Stimulated activated CD4-positive, alpha-beta T cell treated with anti-CD3 and anti-CD28 coated beads, Interleukin-15, amount 100 ng/mL, for 1 hour (primary cell): ENCODE measurements at places on chromosomes 5 and 9.

GRCh38 chr9:125968714-125969374 lies 221.7 kb downstream of the PBX3 start:
- no peak for DNase-seq

GRCh38 chr9:79390077-79390698 lies 181.6 kb upstream of the TLE4 start:
- no peak for DNase-seq

DNA sequence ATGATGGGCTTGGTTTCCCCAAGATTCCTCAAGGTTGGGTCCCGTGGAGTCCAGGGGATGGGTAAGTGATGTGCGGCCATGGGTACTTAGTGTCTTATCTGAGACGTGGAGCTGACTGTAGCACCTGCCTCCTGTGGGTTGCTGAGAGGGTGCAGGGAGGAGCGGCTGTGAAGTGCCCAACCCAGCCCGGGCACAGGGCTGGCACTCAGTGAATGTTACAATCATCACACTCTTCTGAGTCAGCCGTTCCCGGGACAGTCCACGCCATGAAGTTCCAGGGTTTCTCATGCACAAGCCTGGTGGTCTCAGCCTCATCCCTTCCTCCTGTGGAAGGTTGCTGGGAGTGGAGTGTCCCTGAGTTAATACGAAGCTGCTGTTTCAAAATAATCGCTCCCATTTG lies 29.1 kb downstream of the NTNG2 start:
- DNase-seq = no peak

DNA sequence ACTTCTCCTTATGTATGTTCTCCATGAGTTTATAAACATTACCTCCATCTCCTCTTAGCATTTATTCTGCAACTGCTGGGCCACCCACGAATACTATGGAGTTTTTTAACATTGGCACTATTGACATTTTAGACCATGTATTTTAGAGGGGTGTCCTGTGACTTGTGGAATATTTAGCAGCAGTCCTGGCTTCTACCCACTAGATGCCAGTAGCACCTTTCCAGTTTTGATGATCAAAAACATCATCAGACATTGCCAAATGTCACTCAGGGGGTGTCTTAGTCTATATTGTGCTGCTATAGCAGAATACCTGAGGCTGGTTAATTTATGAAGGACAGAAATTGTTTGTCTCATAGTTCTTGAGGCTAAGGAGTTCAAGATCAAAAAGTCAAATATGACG lies 187.5 kb upstream of the RORB start:
- DNase-seq = no peak

DNA sequence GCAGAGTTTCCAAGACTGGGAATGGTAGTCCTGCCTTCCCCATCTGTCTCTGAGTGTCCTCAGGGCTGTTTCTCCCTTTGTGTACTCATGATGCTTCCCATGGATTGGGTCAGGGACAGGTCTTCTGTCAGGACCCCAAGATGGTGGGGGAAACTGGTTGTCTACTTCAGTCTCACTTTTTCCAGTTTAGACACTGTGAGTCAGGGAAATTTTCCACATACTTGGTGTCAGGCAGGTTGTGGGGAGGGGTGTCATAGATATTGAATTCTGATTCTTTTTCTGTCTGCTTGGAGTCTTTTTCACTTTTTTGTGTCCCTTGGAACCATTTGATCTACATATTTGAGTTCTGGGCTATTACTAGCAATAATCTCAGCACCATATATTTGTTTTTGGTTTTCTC lies 10.3 kb downstream of the POLK start:
- no peak for DNase-seq

- DNase-seq = no peak
These were observed 134.1 kb downstream of the SEMA6A start for GRCh38 chr5:116440457-116441001.

- DNase-seq = no peak
These were observed 106.8 kb downstream of the PDE6A start for GRCh38 chr5:149837680-149838269.

- no peak for DNase-seq
These were observed 341.4 kb downstream of the RAB3C start for GRCh38 chr5:58924306-58924705.

DNA sequence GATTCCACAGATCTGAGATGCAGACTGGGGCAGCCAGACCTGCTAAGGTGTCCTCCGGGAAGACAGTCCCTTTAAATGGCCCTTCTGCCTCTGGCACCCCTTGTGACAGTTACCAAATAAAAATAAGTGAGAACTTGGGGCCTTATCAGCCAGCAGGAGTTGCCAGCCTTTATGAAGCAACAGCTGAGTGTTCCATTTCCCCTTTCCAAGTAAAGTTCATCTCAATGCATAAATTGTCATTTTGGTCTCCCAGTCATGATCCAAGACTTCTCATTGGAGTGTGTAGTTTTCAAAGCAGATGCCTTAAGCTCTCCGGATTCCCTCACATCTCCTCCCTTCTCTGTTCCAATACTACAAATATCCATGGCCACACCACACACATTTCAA lies 4.1 kb downstream of the PTCH1 start:
- no peak for DNase-seq

DNA sequence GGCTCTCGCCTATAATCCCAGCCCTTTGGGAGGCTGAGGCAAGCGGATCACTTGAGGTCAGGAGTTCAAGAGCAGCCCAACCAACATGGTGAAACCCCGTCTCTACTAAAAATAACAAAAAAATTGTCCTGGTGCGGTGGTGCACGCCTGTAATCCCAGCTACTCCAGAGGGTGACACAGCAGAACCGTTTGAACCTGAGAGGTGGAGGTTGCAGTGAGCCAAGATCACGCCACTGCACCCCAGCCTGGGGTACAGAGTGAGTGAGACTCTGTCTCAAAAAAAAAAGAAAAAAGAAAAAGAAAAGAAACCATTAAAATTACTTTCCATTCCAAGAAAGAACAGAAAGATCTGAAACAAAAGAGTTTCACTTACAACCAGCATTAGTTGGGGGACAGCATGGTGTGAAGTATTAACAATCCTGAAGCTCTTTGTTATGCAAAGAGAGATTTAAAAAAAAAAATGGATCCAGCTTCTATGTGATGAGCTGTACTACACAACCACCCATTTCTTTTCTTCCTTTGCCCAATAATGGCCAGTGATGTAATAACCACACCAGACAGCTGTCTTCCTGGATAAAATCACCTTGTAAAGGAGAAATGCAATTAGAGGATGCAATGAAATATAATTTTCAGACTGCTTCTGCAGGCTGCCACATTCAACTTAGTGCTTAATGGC lies 76.9 kb downstream of the MED27 start:
- DNase-seq = no peak

DNA sequence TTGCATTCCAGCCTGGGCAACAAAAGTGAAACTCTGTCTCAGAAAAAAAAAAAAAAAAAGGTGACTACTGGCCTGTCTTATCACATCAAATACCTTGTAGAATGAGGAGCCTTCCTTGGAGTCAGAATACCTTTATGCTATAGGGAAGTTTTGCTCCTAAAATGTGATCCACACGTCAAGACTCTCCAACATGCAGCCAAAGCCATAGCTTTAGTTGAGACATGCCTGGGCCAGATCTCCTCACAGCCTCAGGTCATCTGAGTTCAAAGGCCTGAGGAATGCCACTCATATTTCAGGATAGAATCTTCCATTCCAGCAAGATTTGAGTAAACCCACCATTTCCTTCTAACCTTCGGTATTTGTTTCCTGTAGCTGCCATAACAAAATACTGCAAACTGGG lies 13.7 kb upstream of the SOWAHA start:
- DNase-seq = no peak
